ENCODE measurements at places on chromosomes 4 and X.

DNA sequence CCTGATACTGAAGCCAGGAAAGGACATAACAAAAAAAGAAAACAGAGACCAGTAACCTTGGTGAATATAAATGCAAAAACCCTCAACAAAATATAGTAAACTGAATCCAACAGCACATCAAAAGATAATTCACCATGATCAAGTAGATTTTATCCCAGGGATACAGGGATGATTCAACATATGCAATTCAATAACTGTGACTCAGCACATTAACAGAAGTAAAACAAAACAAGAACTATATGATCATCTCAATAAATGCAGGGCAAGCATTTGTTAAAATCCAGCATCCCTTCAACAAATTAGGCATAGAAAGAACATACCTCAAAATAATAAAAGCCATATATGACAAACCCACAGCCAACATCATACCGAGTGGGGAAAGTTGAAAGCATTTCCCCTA, 112.0 kb downstream of the HHIP start:
- DNase-seq: no peak

GRCh38 chr4:60081839-60082238, 1118.3 kb upstream of the ADGRL3 start:
- DNase-seq: no peak

DNA sequence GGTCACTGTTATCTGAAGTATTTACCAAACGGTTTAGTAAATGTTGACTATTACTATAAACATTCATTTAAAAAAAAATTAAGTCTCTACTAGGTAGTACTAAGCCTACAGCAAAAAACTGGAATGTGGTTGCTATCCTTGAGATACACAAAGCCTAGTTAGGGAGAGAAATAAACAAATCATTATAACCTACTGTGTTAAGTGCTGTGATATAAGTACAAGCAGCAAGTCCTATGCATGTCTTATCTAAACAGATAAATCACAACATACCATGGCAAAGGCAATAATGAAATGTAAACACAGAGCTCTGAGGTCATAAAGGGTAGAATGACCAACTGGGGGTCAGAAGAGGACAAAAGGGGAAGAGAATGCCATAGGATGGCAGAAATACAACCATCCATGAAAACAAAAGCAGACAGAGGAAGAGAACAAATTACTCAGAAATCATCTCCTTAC, 92.2 kb downstream of the RNF150 start:
- DNase-seq: no peak

GRCh38 chr4:85445050-85445639, 29.8 kb upstream of the ARHGAP24 start:
- DNase-seq: no peak

- no peak for DNase-seq
Observed at GRCh38 chrX:73647632-73648322, 84.8 kb downstream of the CHIC1 start.

DNA sequence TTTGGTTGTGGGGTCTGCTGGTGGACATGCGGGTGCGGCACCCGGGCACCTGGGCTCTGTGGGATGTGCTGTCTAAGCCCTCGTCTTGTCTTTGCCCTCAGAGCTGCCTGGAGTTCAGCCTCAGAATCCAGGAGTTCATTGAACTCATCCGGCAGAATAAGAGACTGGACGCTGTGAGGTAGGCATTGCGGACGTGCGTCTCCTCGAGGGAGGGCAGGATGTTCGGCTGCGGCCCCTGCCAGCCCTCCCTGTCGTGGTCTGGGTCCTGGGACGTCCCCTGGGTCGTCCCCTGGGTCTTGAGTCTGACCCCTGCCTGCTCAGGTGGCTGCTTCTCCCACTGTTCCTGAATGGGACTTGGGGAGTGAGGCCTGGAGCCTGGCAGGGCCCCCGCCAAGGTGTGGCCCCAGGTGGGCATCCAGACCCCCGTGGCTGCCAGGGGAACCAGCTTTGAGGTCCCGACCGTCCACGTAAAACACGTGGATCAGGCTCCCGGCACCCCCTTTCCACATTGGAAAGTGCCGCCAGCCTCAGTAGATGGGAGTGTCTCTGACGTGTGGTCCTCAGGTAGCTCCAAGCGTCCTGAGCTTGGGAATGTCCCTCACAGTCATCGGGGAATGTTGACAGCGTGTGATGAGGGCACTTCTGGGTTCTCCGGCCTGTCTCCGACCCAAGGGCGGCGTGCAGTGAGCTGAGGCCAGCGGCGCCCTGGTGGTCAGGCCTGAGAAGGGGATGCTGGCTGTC, 19.3 kb upstream of the UVSSA start:
- DNase-seq: no peak

- DNase-seq: no peak
Observed at GRCh38 chr4:163701916-163702315, 207.4 kb downstream of the TMA16 start.

Data from naive B cell (primary cell).